ENCODE measurements at places on chromosomes 11 and 22.

DNA sequence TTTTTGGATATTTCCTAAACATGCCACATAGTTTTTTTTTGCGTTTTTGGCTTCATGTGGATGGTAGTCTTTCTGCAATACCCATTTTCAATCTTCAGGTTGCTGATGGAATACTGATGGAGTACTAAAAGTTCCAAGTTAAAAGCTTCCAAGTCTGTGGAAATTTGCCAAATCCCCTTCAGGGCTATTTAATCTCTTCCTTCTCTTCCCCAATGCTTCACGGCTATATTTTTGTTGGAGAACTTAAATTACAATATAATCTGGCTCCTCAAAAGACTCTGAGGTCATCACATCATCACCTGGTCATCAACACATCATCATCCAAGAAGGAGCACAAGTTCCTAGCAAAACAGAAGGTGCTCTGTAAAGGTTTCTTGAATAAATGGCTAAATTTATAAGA lies 881.0 kb upstream of the TENM4 start:
- DNase-seq, result no peak

GRCh38 chr22:43951391-43951790 lies 3.9 kb upstream of the SAMM50 start:
- DNase-seq, result no peak

DNA sequence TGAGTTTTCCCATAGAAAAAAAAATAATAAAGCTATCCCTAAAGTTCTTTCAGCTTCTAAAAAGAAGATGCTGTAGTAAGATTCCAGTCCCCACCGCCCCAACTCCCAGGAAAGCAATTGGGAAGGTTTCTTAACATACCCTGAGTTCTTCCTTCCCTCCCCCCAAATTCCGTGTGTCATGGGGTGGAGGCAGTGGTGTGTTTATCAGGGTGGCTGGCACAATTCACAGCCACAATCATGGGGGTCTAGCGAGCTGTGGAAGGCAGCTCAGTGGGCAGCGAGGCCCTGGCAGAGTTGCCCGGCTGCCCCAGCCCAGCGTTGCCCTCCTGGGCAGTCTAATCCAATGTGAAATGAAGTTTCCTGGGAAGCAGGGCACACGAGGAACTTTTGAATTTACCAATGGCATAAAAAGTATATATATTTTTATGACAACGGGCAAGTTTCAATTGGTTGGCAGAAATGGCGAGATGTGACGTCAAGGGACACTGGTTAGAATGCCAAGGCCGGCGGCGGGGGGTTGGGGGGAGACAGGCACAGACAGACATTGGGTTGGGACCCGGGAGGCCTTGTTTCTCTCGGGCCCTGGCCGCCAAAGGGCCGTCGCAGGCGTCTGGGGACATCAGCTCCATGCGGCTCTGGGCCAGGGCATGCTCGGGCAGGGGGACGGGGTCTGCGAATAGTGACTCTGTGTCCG lies 80.7 kb upstream of the PPARA start:
- DNase-seq, result no peak

- no peak for DNase-seq
Observed at GRCh38 chr11:113952070-113952469, 22.8 kb upstream of the HTR3A start.

- DNase-seq, result no peak
Observed at GRCh38 chr22:44128958-44129618, 51.6 kb upstream of the PARVG start.

- no peak for DNase-seq
Observed at GRCh38 chr11:115944596-115944995, 440.4 kb upstream of the CADM1 start.

DNA sequence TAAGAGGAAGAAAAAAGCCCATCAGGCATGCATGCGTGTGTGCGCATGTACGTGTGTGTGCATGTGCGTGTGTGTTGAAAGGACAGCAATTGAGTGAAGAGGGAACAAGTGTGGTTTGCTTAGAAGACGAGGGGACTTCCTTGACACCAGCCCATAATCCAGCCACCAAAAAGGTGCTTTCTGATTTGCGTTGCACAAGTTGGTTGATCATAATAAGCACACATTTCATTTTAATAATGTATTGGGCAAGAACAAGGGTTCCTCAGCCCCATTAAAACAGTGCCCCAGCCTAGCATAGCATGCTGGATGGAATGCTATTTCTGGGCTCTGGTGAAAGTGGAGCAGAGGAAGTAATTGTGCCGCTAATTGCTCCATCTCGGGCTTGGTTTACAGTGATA lies 493.2 kb downstream of the MIAT start:
- no peak for DNase-seq

DNA sequence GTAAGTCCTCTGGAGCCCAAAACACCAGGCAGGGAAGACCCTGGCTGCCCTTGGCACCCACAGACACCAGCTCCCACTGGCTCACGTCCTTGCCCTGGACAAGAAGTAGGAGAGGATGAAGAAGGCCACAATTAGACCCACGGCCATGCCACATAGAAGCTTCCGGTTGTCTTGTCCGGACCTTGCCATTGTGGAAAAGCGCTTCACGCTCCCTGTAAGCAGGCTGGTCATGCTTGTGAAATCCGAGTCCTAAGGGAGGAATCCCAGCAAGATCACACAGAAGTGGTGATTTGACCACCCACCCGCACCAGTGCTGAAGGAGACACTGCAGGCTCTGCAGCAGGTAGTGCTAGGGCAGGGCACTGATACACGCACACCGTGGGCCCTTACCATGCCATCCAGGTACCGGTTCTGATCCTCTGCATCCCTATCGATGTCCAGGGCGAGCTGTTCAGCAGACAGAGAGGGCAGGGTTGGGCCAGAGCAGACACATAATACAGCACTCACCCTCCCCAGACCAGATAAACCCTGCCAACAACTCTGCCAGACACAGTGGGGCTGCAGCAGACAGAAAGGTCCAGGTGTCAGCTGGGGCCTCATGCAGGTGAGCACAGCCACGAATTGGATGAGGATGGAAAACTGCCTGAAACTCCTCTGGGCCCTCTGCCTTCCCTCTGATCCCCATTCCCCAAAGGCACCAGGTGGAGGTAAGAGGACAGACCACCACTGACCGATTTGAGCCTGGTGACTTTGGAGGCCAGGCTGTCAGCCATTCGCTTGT lies 1.8 kb downstream of the BET1L start:
- no peak for DNase-seq

DNA sequence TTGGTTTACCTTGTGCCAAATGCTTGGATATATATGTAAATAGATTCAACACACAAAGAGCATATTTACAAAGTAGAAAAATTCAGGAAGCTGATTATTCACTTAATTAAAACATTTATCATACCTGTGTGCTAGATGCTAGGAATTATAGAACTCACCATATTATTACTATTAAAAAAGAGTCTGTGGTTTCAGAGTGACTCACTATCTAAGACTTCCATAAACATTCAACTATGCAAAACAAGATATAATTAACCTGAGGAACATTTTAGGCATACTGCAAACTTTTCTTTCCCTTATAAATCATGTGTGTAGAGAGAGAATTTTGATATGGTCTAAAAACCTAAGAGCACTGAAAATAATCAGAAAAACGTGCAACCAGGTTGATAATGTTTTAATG lies 27.3 kb downstream of the CTSC start:
- no peak for DNase-seq

GRCh38 chr11:44624761-44625221 lies 59.3 kb downstream of the CD82 start:
- DNase-seq, result no peak

DNA sequence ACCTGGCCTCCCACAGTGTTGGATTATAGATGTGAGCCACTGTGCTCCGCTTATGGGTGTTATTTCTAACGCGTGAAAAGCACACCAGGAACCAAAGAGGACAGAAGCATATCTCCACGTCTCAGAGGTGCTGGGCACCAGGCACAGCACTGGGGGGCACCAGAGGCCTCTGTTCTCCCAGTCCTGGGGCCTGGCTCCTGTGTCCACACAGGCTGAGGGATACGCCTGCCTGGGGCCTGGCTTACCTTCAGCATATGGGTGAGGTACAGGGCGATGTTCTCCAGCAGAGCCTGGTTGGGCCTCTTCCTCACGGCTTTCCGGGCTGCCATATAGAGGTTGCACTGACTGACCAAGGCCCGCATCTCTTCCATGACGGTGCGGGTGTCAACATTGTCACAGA lies 24.7 kb upstream of the NAP1L4 start:
- no peak for DNase-seq

DNA sequence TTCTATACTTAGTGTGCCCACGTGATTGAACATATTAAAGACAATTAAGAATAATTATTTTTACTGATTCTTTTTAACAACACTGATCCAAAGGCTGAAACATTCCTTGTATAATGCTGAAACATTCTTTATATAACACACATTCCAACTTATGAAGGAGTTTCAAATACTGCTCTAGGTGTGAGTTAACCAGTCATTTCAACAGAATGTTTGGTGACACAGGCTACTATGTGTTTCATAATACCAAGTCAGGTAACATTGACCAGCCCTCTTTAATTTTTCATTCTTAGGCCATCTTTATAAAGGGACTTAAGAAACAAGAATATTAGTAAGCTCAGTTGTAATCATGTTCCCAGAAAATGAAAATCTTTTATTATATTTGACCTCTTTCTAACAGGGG lies 136.6 kb downstream of the ELP4 start:
- no peak for DNase-seq

DNA sequence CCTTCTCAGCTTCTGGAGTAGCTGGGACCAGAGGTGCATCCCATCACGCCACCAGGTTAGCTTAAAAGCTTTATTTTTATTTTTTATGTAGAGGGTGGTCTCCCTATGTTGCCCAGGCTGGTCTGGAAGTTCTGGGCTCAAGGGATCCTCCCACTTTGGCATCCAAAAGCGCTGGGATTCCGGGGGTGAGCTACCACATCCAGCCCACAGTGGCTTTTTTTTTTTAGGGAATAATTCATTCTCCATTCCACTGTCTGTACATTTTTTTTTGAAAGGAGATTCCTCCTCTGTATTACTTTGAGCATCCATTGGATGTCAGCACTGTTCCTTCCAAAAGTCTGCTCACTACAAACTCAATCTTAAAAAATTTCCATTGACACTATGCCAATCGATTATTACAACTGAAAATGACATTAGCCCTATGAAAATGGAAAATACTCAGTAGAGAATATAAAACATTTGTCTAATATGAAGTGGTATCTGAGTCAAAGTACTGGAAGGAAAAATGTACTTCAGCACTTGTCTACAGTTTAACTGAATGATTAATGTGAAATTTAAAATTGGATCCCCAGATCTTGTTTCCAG lies 1.3 kb upstream of the LPXN start:
- DNase-seq, result no peak

DNA sequence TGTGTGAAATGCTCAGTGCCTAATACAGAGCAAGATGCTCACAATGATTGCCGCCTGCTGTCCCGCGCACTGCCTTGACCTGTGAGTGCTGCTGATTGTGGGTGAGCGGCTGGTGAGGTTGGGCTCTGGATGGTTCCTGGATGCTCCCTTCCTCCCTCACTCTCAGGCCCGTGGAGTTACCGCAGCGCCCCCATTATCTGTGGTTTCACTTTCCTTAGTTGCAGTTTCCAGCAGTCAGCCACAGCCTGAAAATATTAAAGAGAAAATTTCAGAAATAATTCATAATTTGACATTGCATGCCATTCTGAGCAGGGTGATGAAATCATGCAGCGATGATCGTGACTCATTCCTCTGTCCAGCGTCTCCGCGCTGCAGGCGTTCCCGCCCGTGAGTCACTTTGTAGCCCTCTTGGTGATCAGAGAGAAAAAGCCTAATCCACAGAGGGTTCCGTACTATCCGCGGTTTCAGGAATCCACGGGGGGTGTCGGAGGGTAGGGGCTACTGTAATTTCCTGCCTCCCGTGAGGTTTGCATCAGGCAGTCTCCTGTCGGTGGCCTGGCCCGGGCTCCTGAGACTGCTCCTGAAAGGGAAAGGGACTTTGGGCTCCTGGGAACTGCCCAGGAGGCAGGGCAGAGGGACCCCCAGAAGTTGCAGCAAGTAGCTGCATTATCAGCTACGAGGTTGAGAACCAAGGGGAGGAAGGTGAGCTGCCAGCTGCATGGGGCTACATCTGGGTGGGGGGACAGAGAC lies 10.6 kb downstream of the RPL3 start:
- no peak for DNase-seq

DNA sequence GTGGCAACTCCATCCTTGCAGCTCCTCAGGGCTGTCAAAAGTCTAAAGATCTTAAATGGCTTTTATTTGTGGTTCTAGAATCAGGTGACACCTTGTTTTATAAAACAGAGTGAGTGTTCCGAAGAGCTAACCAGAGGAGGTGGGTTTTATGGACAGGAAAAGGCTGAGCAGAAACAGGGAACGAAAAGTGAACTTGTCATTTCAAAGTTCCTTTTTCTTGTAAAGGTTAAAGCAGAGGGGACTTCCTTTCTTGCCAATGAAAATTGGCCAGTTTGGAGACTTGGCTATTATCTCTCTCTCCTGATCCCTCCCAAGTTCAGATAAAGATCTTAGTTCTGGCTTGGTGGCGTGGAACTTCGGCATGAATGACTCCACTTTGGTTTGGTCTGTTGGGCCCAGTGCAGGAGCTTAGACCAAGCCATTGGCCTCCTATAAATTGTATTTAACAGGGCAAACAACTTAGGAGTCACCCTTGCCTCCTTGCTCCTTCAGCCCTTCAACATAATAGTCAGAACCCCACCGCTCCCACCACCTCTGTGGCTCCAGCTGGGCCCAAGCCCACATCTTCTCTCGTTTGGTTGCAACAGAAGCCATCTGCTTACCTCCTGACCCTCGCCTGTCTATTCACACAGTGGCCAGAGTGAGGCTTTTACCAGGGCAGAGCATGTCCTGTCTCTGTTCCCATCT lies 102.4 kb upstream of the THY1 start:
- no peak for DNase-seq

DNA sequence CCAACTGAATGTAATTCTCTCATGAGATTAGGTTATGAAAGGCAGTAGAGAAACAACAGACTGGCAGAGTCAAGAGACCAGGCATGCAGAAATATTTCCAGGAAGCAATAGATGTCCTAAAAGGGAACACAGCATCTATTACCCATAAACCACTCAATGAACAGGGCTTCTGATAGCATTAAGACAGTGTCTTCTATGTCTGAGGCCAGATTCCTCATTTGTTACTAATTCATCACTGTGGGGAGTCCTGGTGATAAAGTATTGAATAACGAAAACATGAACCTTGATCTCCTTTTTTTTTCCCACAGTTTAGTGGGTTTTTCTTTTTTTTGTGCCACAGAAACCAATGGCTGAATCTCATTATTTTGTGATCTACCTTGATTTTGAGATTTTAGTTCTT lies 339.0 kb downstream of the METTL15 start:
- DNase-seq, result no peak
